ENCODE measurements at places on chromosomes 6 and 20.
A peak's percentile ranks its signal among the peaks of the same experiment; 100 is the strongest.

DNA sequence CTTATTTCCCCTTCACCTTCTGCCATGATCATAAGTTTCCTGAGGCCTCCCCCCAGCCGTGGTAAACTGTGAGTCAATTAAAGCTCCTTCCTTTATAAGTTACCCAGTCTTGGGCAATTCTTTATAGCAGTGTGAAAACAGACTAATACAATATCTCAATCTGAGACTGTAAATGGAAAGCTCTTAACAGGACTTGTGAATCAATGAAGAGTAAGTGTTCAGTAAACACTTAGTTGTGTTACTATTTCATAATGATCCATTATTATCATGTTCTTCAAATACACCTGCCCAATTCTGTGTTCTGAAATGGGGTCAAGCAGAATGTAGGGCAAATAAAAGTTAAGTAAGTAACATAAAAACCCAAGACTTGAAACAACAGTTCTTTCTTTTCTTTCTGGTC, 266.2 kb downstream of the TENT5A start:
- DNase-seq: no peak

GRCh38 chr6:54959820-54960219, 113.2 kb downstream of the FAM83B start:
- DNase-seq: no peak

GRCh38 chr6:127342946-127343808, at the start of gene ECHDC1:
Gene ECHDC1 (minus strand): TSS chr6:127343609. CDS start chr6:127331028, 12,581 bp downstream.
- DNase-seq: peak; percentile 92

GRCh38 chr6:14476793-14477531, 359.4 kb downstream of the CD83 start:
- DNase-seq: peak; percentile 44

- no peak for DNase-seq
These were observed 45.3 kb upstream of the FAM50B start for GRCh38 chr6:3803627-3804468.

DNA sequence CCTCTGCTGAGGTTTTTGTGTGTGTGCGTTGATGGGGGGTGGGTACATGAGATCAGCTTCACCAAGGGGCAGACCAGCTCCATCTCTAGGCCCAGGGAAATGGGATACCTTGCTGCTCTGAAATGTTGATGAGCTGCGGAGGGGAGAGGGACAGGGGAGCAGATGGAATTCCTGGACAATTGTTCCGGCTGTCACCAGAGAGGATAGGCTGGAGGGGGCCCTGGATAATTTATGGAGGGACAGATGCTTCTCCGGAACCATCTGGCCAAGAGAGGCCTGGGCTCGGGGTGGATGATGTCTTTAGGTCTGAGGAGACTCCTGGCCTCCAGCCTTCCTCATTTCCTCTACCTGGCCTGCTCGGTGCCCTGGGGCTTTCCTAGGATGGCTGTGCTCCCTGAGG, 1.9 kb upstream of the TJAP1 start:
- no peak for DNase-seq

- no peak for DNase-seq
These were observed 1106.2 kb upstream of the GJE1 start for GRCh38 chr6:141026504-141026903.

GRCh38 chr20:61510778-61511330, 258.8 kb downstream of the CDH4 start:
- DNase-seq: no peak

DNA sequence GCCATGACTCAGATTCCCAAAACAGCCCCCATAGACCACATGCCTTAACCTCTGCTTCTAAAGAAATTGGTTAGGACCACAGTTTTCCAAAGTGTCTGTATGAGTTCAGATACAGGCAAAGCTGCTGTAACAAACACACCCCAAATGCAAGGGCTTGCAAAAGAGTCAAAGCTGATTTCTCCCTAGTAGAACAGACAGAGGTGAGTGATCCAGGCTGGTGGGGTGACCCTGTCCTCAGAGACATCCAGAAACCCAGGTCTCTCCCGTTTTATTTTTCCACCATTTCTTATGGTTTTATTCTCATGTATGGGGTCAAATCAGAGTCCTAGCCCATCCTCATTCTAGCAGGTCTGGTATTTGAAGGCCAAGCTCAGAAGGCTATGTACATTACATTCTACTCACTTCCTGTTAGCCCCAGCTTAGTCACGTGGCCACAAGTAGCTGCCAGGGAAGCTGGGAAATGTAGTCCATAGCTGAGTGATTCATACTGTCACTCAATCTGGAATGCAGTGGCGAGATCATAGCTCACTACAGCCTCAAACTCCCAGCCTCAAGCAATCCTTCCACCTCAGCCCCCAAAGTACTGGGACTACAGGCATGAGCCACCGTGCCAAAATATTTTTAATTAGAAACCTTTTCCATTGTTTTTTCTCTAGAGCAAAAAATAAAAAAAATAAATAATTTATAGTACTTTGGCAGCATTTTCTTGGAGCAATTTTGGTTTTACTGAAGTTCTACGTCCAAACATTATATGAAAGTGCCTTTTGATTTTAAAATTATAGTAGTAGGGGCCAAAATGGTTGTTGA, 175.2 kb downstream of the ZMYND8 start:
- DNase-seq: no peak

Data from spinal cord (tissue), 10 donors.